ENCODE measurements at places on chromosomes 1 and 21. TPM values are rescaled to one million over a fixed set of nuclear protein-coding genes. Genes with fewer than 3 reads are reported as not detected.

The RAB25 gene
- not detected for total RNA-seq

The PRR9 gene
- total RNA-seq, result not detected

The DNM3 gene
- 3.1 TPM for total RNA-seq

The BATF3 gene
- total RNA-seq, result 3.3 TPM

The SMAP2 gene
- total RNA-seq, result 35.4 TPM

The DPM3 gene
- total RNA-seq, result 88.4 TPM

The FAM72A gene
- total RNA-seq, result 9.1 TPM

The XKR8 gene
- 3.4 TPM for total RNA-seq

DNA sequence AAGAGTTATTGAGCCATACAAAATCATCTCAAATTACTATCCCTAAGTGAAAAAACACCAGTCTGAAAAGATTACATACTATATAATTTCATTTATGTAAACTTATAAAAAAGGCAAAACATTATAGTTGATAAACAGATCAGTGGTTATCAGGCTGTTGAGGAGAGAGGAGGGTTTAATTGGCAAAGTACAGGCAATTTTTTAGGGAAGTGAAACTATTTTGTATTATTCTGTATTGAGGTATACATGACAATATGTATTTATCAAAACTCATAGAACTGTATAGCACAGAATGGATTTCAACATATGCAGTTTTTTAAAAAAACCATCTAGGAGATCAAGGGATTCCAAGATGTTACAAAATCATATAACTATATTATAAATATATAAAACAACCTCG is 403.7 kb downstream of the LTN1 start:
- DNase-seq, result no peak

DNA sequence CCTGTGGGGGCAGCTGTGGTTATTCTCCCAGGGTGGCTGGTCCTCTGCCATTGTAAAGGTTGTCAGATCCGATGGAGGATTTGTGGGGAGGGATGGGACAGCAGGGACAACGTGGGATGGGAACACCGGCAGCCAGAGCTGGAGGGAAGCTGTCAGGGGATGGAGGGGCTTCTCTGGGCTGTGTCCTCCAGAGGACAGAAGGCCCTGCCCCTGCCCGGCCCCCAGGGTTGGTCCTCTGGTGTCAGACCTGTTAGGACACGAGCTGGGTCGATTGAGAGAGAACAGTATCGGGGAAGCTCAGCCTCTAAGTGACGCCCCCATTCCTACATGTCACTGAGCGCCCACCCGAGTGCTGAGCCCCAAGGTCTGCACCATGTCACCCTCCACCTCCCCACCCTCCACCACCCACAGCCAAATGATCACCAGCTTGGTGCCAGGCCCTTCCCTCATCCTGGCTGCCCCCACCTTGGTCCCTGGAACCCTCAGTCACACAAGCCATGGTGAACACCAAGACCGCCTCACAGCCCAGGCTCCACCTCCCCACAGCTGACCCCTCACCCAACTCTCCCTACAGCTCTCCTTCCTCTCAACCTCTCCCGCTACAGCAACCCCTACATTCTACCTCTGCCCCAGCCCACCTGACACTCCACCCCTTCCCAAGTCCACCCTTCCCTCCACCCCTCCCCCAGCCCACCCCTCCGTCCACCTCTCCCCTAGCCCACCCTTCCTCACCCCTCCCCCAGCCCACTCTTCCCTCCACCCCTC is 244.4 kb downstream of the MATN1 start:
- no peak for DNase-seq

GRCh38 chr1:116226017-116226416 is 114.8 kb downstream of the MAB21L3 start:
- no peak for DNase-seq

DNA sequence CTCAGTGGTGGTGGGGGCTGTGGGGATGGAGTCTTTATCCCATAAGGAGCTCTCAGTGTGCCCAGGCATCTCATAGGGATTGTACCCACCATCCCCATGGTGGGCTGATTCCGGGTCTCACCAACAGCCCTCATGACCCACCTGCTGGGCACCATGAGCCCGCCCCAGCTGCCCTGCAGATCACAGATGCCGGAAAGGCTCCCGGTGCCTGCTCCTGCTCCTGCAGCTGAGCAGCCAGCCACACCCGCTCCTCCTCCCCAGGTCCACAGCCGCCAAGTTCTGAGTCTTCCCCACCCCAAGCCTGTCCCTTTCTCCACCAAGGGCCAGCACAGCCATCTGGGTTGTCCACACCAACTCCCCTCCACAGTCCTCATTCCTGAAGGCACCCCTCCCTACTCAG is 15.5 kb upstream of the TSPEAR start:
- DNase-seq, result no peak

GRCh38 chr1:41368801-41369200 is 7.6 kb downstream of the FOXO6 start:
- DNase-seq, result no peak

DNA sequence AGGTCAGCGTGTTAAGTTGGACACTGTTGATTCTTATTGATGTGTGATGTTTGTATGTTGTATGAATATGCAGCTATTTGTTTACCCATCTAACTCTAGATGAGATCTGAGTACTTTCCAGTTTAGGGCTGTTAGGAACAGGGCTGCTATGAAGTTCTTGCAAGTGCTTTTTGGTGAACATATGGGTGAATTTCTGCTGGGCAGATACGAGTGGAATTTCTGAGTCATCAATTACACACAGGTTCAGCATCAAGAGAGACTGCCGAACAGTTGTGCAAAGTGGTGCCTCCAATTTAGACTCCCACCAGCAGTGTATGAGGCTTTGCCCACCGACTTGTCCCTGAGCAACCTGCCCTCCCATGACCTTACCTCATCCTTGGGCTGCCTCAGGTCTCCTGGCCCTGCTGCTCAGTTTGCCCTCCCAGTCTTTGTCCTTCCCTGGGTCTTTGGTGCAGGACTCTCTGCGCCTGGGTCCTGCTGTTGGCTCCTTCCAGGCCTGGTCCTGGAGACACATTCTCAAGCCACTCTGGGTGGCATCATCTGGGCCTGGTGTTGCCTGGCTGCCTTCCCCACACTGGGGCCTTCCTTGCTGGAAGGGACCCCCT is 343.6 kb downstream of the PTPRU start:
- DNase-seq, result peak; percentile 85

DNA sequence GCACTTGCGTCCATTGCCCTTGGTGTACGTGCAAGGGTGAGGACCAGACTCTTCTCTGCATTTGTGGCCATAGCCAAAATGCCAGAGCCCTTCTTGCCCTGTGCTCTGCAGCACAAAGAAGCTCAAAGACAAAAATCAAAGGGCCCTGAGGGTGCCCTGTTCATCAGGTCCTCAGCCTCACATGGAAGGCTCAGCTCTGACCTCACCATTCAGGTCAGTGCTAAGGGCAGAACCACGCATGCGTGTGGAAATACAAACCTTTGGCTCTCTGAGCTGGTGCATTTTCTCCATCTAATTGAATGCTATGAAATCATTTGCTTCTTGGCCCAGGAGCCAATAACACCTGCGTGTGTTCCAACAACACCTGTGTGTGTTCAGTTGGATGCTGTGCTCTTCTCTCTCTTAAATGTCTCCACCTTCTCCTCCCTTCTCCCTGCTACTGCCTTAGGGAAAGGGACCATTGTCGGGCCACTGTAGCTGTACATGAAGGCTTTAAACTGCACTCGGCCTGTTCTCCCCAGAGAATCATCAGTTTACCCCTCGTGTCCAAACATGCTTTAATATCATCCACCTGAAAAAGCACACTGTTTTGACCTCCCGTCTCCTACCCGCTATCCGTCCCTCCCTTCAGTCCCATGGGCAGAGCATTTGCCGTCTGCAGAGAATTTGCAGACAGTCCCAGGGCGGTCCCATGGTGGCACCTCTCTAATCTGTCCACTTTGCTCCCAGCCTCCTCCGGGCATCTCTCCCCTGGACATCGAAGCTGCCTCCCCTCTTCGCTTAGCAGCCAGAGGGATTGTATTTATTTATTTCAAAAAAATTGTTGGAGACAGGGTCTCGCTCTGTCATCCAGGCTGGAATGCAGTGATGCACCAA is 60.6 kb downstream of the EVA1C start:
- no peak for DNase-seq

DNA sequence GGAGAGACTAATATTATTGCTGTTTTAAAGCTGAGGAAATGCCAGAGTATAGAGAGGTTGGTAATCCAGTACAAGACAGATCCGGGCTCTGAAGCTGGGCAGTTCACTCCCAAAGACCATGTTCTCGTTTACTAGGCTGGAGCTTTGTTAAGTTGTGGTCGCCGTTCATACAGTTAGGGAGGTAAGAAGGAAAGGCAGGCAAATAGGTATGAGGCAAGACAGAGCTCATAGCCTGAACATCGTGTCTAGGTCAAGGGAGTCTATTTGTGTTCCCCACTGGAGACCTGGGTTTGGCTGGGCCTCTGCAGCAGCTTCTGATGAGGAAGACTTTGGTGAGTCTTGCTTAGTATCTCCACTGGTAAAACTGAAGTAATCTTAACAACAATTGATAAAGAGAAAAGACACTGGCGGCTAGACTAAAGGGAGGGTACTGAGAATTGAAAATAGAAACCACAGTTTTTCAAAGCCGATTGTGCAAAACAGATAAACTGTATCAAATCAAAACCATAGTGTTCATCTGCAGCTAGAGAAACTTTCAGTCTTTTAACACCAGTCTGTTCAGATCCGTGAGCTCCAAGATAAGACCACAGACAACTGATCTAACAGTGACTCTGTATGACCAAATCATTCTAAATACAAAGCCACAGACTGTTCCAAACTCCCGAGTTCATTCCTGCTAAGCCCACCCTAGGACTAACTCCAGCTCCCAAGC is 217.0 kb upstream of the FAM78B start:
- DNase-seq, result no peak

DNA sequence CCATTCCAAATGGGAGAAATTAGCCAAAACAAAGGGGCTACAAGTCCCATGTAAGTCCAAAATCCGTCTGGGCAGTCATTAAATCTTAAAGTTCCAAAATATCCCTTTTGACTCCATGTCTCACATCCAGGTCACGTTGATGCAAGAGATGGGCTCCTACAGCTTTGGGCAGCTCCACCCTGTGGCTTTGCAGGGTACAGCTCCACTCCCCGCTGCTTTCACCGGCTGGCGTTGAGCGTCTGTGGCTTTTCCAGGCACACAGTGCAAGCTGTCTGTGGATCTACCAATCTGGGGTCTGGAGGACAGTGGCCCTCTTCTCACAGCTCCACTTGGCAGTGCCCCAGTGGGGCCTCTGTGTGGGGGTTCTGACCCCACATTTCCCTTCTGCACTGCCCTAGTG is 130.2 kb downstream of the TPR start:
- peak; percentile 32 for DNase-seq

DNA sequence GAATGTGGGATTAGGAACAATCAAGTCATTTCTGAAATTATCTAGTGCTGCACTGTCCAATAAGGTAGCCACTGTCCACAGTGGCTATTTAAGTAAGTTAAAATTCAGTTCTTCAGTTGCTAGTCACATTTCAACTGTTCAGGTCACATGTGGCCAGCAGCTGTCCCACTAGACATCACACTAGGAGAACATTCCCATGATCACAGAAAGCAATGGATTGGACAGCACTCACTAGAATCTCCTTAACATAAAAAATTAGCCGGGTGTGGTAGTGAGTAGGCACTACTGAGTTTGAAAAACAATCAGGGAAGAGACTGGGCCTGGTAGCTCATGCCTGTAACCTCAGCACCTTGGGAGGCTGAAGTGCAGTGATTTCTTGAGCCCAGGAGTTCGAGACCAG is 33.6 kb downstream of the NUP133 start:
- DNase-seq, result no peak

DNA sequence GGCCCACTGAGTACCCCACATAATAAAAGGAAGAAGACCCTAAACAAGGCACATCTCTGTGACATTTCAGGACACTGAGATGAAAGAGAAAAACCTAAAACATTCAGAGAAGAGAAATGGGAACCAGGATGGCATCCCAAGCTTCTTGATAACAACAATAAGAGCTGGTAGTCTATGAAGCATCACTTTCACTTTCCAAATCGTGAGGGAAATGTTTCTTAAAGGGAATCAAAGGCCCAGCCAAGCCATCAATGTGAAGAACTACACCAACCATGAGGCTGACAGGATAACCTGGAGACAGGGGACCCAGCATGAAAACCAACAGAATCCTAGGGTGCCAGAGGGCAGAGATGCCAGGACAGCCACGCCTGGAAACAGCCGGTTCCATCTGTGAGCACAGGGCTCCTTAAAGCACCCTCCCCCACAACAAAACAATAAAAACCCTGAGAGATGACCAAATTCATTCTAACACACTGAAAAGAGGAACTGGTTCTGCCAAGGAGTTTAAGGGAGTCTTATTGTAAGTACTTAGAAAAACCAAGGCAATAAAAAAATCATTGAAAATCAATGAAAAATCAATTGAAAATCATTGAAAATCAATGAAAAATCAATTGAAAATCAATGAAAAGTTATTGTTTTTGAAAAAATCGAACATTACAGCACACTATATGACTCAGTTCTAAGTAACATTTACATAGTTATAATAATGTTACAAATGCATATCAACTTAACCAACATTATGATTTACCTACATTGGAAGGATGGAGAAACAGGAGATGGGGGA is 141.5 kb upstream of the ERG start:
- DNase-seq, result peak; percentile 42

GRCh38 chr1:208043691-208044181 is 132.8 kb upstream of the CD34 start:
- DNase-seq, result no peak

- DNase-seq, result no peak
Observed at GRCh38 chr1:42163114-42163513, 1.4 kb downstream of the GUCA2A start.

DNA sequence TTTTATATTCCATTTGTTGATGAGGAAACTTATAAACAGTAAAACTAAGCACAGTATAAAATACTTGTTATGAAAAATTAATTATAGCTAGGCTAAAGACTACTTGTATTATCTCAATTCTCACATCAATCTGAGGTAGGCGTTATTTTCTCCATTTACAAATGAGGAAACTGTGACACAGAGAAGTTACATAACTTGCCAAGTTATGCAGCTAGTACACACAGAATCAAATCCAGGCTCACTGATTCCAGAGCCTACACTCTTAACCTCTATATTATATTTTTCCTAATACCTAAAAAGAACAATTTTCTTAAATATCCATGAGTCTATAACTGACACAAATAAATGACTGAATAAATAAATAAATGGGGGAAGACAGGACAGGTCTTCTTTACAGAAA is 11.2 kb upstream of the VPS45 start:
- no peak for DNase-seq

- no peak for DNase-seq
Observed at GRCh38 chr1:112983537-112984131, 27.6 kb upstream of the SLC16A1 start.

Data from M059J (cell line).